ENCODE measurements at places on chromosomes 16 and 17. TPM values are rescaled to one million over a fixed set of nuclear protein-coding genes. Genes with fewer than 3 reads are reported as not detected.

Gene KRTAP3-1
- total RNA-seq, result not detected

Gene CCDC40
- total RNA-seq, result not detected

Gene NPEPPS
- total RNA-seq, result 95.0 TPM

Gene DECR2
- 6.0 TPM for total RNA-seq

Gene MVD
- total RNA-seq, result 114 TPM

Gene KRTAP2-3
- total RNA-seq, result not detected

Gene KRTAP3-2
- total RNA-seq, result not detected

Gene KIFC3
- total RNA-seq, result not detected

Gene PRRT2
- 0.98 TPM for total RNA-seq

Gene ASPSCR1
- 39.5 TPM for total RNA-seq

Gene CLDN7
- 0.76 TPM for total RNA-seq

Gene TNK1
- 1.6 TPM for total RNA-seq

Gene MFSD6L
- 0.60 TPM for total RNA-seq

Gene RAD51C
- total RNA-seq, result 47.0 TPM

Gene KCNG4
- not detected for total RNA-seq
